ENCODE measurements at places on chromosomes 5 and 9. TPM values are rescaled to one million over a fixed set of nuclear protein-coding genes. Genes with fewer than 3 reads are reported as not detected.

GRCh38 chr5:149495673-149496072, 55.6 kb downstream of the CSNK1A1 start:
- DNase-seq, result no peak

GRCh38 chr9:75061169-75061568, 26.8 kb downstream of the NMRK1 start:
- DNase-seq, result no peak

- DNase-seq, result no peak
Observed at GRCh38 chr5:180521101-180521500, 26.9 kb downstream of the CNOT6 start.

DNA sequence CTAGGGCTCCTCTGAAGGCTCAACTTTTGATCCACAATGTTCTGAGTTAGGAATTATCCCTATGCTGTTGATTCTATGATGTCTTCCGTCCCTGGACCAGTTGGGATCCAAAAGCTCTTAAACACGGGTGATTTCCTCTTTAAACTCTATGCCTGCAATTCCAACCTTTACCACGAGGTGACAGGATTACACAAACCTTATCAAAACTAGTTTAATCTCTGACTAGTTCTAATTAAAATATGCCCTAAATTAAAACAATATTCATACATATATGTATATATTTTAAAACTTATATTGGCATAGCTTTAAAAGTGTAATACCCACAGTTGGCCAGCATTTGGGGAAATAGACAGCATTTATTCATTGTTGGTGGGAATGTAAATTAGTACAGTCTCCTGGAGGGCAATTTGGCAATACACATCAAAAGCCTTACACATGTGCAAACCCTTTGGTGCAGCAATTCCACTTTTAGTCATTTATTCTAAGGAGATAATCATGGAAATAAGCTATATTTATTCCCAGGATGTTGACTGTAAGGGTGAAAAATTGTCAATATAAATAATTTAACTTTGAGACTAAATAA, 51.6 kb upstream of the PHYKPL start:
- DNase-seq, result no peak

- no peak for DNase-seq
Observed at GRCh38 chr5:90962481-90962880, 403.9 kb downstream of the ADGRV1 start.

The KLHL9 gene
- total RNA-seq, result 27.3 TPM

The LCN12 gene
- 43.2 TPM for total RNA-seq

- peak; percentile 79 for DNase-seq
Observed at GRCh38 chr5:78527054-78527859, 121.3 kb downstream of the LHFPL2 start.

DNA sequence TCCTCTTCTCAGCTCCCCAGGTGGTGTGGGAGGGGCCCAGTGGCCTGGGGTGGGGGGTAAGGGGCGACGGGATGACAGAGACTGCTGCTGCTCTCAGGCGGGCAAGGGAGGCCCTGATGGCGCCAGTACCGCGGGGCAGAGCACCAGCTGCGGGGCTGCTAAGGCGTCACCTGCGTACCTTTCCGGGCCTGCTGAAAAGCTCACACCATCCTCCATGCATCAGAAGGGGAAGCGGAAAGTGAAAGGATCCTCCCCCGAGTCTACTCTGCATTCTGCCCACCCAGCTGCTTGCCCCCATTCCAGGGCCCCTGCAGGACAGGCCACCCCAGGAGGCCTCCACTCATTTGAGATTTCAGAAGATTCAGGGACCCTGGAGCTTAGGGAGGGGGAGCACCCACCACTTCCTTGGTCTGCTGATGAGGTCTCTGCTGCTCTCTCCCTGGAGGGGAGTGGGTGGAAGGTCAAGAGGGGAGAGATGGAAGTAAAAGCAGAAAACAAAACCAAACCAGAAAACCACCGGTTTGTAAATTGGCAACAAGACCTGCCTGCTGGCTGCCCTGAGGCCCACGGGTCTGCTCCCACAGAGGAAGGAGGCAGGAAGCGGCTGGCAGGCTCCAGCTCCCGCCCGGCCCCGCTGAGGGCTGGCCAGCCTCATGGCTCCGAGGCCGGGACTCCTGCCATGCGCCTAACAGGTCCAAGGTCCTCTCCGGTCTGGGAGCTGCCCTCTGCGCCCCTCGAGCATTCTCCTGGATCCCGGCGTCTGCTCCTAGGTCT, 33.6 kb downstream of the PRRT1B start:
- no peak for DNase-seq

GRCh38 chr5:134902071-134902801, 2.7 kb upstream of the PCBD2 start:
- no peak for DNase-seq

- no peak for DNase-seq
Observed at GRCh38 chr9:91474656-91475055, 51.0 kb upstream of the NFIL3 start.

The GABRA1 gene
- 1.7 TPM for total RNA-seq

DNA sequence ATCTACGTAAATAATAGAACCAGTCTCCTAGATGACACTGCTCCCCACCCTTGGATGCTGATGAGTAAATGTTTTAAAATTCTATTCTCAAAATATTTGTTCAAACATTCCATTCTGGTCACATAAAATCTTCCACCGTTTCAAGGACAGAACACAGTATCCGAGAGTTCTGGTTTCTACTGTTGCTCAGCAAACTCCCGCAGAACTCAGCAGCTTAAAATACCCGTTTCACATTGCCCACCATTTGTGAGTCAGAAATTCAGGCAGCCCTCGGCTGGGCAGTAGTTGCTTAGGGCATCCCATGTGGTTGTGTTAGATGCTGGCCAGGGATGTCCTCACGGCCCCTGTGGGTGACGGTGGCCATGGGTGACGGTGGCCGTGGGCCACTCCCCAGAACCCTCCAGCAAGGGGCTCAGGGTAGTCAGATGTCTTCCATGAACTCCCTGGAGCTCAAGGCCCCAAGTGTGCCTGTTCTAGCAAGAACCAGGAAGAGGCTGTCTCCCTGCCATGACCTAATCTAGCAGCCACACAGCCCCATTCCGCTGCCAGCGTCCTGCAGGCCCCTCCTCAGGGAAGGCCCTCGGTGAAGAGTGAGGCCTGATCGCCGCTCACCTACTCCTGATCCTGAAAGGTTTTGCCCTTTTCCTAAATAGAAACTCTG, 17.4 kb downstream of the MGAT1 start:
- DNase-seq, result no peak

The PDZD2 gene
- total RNA-seq, result 6.2 TPM

GRCh38 chr5:143002459-143003327, 232.5 kb downstream of the ARHGAP26 start:
- peak; percentile 22 for DNase-seq

The AQP7 gene
- 1.3 TPM for total RNA-seq

DNA sequence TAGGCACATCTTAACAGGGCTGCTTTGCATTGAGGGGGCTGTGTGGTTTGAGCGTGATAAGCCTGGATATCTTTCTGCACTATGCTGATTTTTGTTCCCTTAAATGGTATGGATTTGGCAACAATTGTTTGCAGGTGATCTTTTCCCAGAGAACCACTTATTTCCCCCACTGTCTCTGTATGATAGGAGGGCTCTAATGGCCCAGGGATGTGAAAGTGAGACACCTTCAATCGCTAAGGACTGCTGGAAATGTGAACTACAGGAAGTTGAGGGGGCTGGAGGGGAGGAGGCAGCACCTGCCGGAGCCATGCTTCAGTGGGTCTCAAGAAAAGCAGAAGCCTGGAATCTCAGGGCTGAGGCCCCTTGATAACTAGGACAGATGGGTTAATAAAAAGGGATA, 29.4 kb downstream of the SYK start:
- no peak for DNase-seq

The FIBCD1 gene
- 0.29 TPM for total RNA-seq

GRCh38 chr5:68242743-68243142, 27.2 kb downstream of the PIK3R1 start:
- no peak for DNase-seq

Data from uterus (tissue), 4 donors.